ENCODE measurements at places on chromosomes 3 and 15.

- DNase-seq: no peak
Measured at GRCh38 chr3:56113231-56113630, 355.0 kb downstream of the ERC2 start.

DNA sequence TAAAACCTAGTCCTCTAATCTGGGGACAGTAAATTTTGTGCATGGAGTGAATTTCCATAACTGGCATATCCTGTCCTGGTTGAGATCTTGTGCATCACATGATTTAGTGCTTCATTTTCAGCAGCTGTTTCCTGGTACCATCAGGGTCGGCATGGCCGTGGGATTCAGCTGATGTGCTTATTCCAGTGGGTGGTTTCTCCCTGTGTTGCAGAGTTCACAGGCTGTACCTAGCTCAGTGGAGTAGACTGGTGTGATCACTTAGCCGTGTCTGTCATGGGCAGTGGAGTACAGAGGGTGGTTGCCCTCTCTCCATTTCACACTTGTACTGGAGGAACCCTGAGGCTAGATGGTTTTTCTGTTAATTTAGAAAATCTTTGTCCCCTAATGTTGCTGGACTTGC, 228.5 kb downstream of the PTPRG start:
- no peak for DNase-seq

DNA sequence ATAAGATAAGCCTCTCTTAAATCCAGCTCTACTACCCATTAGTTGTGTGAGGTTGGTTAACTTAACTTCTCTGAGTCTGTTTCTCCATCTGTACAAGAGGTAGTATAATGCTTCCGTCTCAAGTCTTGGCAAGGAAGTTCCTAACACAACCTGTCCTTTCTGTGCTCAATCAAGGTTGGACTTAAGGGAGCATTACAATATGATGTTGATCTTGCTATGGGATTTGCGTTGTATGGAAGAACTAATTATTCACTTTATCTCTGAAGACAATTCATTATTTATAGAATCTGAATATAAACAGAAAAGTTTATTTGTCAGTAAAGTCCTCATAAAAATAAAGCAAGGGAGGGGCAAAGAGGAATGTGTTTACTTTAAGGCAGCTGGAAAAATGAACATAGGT, 18.9 kb upstream of the SPTSSB start:
- no peak for DNase-seq

DNA sequence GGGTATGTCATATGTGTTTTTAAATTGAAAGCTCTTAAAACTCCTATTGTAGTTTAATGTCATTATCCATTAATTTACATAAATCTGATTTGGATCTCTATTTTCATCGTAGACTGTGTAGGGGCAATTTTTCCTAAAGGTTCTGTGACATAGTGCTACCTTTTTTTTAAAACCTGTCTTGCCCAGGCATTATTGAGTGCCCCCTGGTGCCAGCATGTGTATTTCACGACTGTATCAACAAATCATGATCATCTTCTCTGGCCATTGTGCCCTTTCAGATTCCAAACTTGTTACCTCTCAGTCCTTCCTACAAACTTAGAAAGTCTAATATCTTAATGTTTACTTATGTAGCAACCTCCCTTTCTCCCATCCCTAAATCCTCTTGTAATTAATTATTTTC, 97.2 kb upstream of the FLNB start:
- no peak for DNase-seq

- peak; percentile 47 for DNase-seq
Measured at GRCh38 chr3:120569222-120570057, 26.7 kb upstream of the NDUFB4 start.

DNA sequence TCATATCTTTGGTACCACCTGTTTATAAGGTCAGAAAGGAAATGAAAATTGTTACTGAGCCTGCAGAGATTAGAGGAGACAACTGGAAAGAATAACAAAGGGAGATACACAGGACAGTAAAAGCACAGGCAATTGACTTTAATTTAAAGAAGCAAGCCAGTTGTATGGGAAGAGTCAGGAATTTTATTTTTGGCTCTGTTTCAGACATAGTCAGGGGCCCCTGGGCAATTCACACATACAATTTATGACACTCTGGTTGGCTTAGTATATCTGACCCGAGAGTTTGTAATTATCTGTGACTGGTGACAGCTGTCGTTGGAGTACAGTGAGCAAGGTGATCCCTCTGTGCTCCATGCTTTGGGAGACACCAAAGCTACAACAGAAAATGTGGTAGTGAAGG, 591.9 kb upstream of the NECTIN3 start:
- DNase-seq: no peak

DNA sequence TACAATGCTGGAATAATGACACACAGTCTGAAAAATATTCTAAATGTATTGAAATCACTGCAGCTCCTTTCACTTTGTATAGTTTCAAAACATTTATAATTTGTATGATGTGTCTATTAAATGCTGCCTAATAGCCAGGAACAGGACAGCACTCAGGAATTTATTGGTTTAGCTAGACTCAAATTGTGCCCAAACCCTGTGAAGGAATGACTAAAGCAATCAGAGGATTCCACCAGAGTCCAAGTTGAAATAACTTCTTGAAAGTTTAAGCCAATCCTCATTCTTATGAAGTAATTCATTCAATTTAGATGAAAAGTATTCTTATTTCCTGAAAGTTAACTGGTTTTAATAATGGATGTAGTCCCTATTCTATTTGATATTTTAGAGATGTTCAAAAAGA, 267.0 kb downstream of the ZMAT3 start:
- DNase-seq: no peak

DNA sequence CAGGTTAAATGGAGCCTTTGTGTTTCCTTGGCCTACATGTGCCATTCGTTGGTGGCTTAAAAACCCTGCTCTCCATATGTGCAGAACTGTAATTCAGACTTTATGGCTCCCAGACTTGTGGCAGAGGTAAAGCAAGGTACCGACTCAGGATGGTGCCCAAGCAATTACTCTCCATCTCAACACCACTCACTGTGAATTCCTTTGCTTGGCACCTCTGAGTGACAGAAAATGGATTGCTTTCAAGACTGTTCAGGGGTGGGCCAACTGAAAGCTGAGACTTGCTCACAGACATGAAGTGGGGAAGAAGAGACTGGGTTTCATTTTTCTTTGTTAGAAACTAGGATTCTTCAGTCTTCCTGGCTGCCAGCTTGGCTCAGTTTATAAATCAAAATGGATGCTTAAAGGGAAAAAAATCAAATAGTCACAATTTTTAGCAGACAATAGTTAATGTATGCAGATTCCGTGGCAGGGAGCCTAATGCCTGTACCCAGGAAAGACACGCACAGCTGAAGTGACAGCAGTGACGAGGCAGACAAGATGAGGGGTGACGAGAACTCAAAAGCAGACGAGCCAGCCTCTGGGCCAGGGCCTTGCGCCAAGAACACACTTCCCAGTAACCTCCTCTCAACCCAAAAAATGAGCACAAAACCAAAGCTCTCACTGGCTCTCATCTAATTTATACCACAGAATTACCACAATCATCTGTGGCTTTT, 207.9 kb upstream of the SLC2A2 start:
- DNase-seq: peak; percentile 31

- DNase-seq: no peak
Measured at GRCh38 chr3:128481438-128481942, 11.5 kb downstream of the GATA2 start.

DNA sequence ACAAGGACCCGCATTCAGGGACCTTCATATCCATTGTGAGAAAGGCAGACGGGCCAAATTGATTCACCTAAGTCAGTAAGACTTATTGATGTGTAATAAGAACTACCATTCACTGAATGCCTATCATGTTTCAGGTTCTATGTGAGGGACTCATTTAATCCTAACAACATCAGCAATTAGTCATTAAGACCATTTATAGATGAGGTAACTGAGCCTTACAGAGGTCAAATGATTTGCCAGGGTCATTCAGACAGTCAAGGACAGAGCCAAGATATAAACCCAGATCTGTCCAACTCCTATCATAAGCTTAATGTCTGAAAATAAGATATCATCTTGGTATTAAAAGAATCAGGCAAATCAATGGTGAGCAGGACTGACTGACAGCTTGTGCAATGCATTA, 453.8 kb downstream of the MAGI1 start:
- no peak for DNase-seq

GRCh38 chr15:29734917-29735572, 87.2 kb downstream of the TJP1 start:
- DNase-seq: no peak

- no peak for DNase-seq
Measured at GRCh38 chr3:165920984-165921383, 83.8 kb upstream of the BCHE start.

DNA sequence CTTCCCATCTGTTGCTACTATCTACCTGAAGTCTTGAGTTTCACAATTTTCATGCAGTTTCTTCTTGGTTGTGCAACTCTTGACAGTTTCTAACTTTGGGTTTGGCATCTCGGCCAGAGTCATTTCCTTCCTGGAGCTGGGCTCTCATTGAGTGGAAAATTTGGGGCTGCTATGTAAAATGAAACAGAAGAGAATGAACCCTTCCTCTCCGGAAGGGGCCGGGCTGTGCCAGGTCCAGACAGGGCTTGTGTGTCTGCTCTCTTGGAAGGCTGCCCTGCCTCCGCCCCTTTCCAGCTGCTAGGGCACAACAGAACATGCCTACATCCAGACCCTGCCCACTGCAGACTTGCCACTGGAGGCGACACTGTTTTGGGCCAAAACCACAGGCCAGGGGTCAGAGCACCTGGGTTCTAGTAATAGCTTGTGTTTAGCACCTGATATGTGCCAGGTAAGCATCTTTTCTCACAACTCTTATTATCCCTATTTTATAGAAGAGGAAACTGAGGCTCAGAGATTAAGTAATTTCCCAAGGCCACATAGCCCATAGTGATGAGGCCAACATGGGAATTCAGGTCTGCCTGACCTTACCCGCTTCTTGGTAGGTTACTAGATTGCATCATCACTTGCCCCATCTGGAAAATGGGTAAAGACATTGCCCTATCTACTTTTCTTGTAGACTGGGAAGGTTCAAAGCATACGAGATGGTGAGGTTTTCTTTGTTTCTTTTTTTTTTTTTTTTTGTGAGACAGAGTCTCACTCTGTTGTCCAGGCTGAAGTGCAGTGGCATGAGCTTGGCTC, 25.0 kb downstream of the IRAK2 start:
- no peak for DNase-seq

GRCh38 chr3:55245351-55245750, 241.8 kb downstream of the WNT5A start:
- no peak for DNase-seq

- DNase-seq: no peak
Measured at GRCh38 chr3:99928771-99929744, 111.4 kb downstream of the CMSS1 start.

GRCh38 chr15:81758818-81759284, 287.0 kb downstream of the MEX3B start:
- DNase-seq: no peak

GRCh38 chr3:64267721-64268604, 42.7 kb upstream of the PRICKLE2 start:
- DNase-seq: peak; percentile 12

GRCh38 chr3:13193320-13194284, 120.4 kb upstream of the IQSEC1 start:
- no peak for DNase-seq

DNA sequence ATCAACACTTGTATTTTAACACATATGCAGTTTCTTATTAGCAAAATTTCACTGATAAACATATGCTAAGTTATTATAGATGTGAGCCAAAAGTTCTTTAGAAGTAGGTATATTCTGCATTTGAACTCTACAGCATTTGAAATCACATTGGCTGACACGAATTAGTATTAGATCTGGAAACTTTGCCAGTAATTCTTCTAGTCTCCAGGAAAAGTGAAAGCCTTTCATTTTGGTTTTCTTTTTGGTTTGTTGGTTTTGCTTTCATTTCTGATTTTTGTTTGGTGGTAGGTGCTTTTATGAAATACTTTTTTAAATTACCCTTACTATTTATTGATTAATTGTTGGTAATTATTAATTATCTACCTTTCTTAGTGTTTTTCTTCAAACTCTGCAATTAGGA, 72.9 kb downstream of the RBMS3 start:
- no peak for DNase-seq

DNA sequence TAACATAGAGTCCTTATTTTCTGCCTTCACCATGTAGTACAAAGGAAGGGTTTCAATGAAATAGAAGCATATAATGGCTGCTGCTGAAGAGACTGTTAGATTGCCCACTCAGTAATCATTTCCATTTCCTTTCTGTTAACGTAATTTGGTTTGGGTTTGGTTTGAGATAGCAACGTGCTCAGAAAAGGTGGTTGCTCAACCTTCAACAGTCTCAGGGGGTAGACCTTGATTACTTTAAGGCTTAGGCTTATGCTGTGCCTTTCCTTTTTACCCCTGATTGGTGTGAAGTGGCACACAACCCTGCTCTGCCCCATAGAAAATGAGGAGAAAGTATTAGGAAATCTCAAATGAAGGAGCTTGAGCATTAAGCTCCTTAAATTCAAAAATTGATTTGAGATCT, 163.7 kb upstream of the TP63 start:
- DNase-seq: no peak

- DNase-seq: no peak
Measured at GRCh38 chr15:78868366-78868765, 4.3 kb upstream of the MORF4L1 start.

DNA sequence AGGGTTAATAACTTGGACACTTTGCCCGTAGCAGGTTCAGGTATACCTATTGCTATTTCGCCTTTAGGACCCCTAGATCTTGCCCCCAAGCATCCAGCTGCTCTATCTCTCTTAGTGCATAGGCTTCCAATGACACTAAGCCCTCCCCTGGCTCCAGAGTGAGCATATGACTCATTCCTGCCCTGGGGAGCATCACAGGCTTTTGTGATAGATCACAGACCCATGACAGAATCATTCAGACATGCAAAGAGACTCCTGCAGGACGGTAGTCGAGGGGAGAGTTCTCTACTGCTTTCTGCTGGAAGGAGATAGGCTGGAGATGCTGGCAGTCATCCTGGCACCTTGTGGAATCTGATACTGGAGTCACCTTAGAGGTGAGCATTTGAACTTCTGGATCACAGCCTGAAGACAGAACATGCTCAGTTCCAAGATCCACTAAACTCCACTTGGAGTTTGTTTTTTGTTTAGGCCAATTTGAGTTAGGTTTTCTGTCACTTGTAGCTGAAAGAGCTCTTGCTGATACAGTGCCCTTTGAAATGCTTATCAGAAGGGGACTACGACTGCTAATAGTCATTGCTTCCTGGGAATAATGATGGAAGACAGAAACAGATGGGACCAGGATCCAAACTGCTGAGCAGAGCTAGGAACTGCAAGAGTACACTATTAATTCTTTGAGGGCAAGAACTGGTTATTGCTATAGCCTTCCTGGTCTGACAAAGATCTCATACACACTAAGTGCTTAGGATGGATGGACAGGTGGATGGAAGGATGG, 11.0 kb downstream of the LYSMD2 start:
- DNase-seq: peak; percentile 44

- DNase-seq: peak; percentile 98
Measured at GRCh38 chr3:113746548-113747282, at the start of gene ATP6V1A. ATP6V1A (plus strand) TSS chr3:113747035; CDS start chr3:113778754, 31,719 bp downstream.

DNA sequence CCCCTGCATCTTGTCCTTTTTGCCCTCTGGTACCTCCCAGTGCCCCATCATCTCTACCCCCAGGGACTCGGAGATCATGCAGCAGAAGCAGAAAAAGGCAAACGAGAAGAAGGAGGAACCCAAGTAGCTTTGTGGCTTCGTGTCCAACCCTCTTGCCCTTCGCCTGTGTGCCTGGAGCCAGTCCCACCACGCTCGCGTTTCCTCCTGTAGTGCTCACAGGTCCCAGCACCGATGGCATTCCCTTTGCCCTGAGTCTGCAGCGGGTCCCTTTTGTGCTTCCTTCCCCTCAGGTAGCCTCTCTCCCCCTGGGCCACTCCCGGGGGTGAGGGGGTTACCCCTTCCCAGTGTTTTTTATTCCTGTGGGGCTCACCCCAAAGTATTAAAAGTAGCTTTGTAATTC, 1.5 kb downstream of the SERF2 start:
- no peak for DNase-seq

All from cerebellar cortex (tissue), 1 donor.